Esophagus muscularis mucosa (tissue), 4 donors: ENCODE measurements at places on chromosomes 11 and 22.

DNA sequence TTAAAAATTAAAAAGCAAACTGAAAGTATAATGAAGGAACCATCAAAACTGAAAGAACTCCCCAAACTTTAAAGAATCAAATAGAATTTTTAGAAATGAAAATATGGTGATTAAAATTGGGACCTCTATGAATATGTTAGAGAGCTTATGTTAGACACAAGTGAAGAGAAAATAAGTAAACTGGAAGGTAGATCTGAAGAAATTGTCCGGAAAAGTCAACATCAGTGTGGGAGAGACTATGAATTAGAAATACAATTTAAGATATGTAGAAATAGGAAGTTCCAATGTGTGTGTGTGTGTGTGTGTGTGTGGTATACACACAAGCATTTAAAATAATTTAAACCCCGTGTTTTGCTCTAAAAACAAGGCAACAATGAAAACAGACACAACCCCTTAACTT is 4.9 kb upstream of the OR8B4 start:
- DNase-seq, result no peak

- DNase-seq, result no peak
Observed at GRCh38 chr22:24134090-24134846, 47.0 kb upstream of the SUSD2 start.

DNA sequence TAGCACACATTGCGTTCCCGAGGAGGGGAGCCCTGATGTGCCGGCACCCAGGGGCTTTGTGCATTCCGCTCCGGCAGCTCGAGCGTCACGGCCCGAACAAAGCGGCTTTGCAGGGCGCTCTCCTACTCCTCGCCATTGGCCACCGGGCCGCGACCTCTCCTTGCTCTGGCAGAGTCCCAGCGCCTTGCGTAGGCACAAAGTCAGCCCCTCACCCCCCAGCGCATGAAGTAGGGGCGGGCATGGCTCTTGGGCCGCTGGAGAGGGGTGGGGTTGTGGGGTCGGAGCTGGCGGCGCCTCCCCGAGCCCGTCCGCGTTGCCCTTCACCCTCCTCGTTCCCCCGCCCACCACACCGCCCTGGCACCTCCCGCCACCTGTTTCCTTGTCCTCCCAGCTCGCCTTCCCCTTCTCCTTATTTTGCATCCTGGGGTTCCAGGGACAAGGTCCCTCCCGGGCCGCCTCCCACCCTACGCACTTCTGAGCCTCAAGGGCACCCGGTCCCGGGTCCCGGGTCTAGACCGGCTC is 753 bp upstream of the PPARA start:
- no peak for DNase-seq

DNA sequence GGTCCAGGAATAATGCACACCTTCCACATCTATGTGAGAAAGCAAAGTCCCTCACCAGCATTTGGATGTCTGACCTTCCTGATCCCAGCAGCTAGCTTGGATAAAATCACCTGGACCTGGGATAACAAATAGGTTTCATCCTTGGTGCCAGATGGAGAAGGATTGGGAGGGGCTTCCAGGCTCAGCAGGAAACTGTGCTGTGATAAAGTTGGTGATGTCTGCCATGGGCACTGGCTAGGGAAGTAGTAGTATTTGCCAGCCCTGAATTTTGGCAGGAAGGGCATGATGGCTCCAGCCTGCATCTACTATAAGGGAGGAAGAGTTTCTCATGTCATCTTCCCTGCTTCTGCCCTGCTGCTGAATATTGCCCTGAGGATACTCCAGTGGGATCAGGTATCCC is 37.5 kb downstream of the C11orf91 start:
- DNase-seq, result no peak

DNA sequence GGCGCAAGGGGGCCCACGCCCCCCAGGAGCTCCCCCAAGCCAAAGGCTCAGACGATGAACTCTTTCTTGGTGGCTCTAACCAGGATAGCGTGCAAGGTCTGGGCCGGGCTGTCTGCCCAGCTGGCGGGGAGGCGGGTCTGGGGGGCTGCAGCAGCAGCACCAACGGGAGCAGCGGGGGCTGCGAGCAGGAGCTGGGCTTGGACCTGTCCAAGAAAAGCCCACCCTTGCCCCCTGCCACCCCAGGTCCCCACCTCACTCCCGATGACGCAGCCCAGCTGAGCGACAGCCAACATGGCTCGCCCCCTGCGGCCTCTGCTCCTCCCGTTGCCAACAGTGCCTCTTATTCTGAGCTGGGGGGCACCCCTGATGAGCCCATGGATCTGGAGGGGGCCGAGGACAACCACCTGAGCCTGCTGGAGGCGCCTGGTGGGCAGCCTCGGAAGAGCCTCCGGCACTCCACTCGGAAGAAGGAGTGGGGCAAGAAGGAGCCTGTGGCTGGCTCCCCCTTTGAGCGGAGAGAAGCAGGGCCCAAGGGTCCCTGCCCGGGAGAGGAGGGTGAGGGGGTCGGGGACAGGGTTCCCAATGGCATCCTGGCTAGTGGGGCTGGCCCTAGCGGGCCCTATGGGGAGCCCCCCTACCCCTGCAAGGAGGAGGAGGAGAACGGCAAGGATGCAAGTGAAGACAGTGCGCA is 21.6 kb upstream of the TMEM191C start:
- DNase-seq, result no peak

GRCh38 chr11:33443684-33444083 is 186.5 kb downstream of the HIPK3 start:
- DNase-seq, result no peak

DNA sequence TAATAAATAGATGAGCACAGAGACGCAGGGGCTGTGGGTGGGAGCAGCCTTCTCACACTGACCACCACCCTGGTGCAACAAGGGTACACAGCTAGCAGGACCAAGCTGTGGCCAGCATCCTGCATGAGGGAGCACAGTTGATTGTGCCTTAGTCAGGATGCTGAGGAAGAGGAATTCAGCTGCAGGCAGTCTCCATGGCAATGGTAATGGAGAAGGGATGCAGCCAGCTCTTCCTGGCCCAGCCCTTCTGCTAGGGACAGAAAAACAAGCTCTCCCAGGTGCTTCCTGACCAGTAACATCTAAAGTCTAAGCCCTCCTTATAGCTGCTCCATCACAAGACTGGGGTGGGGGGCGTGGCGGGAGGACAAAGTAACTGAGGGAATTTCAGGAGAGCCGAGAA is 363.5 kb downstream of the BUD13 start:
- DNase-seq, result no peak

- DNase-seq, result no peak
Observed at GRCh38 chr22:49298834-49299750, 528.6 kb downstream of the BRD1 start.

DNA sequence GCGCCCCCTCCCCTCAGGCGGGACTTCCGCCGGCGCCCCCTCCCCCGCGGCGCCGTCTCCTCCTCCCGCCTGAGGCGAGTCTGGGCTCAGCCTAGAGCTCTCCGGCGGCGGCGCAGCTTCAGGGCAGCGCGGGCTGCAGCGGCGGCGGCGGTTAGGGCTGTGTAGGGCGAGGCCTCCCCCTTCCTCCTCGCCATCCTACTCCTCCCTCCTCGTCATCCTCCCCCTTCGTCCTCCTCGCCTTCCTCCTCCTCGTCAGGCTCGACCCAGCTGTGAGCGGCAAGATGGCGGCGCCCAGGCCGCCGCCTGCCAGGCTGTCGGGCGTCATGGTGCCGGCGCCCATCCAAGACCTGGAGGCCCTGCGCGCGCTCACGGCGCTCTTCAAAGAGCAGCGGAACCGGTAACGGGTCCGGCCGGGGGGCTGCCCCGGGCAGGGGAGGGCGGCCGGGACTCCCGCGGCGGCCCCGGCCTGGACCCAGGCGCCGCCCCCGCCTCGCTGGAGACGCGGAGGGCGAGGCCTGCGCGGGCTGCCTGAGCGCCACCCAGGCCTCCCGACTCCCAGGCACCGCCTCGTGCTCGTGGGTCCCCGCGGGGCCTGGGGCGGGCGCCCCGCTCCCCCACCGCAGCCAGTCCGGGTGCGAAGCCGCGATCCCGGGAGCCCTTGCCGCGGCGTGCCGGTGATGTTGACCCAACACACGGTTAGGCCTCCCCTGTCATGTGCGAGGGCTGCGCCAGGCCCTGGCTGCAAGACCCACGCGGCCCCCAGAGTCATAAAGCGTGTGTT is at the start of gene ATXN10:
ATXN10 (plus strand) TSS at position 52 of the 781 bp plus-strand sequence; CDS start at position 282, 230 bp downstream.
- DNase-seq, result no peak

DNA sequence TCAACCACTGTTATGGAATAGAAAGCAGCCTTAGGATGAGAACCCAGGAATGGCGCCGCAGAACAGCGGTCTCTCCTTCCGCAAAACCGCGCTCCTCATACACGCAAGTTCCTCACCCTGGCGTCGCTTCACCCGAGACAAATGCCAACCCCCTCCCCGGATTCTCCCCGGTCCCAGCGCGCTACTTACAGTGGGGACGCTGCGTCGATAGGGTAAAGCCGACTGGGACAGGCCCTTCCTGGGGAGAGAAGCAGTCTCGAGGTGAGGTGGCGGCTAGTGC is 287 bp downstream of the RPS13 start:
- DNase-seq, result peak; percentile 92

DNA sequence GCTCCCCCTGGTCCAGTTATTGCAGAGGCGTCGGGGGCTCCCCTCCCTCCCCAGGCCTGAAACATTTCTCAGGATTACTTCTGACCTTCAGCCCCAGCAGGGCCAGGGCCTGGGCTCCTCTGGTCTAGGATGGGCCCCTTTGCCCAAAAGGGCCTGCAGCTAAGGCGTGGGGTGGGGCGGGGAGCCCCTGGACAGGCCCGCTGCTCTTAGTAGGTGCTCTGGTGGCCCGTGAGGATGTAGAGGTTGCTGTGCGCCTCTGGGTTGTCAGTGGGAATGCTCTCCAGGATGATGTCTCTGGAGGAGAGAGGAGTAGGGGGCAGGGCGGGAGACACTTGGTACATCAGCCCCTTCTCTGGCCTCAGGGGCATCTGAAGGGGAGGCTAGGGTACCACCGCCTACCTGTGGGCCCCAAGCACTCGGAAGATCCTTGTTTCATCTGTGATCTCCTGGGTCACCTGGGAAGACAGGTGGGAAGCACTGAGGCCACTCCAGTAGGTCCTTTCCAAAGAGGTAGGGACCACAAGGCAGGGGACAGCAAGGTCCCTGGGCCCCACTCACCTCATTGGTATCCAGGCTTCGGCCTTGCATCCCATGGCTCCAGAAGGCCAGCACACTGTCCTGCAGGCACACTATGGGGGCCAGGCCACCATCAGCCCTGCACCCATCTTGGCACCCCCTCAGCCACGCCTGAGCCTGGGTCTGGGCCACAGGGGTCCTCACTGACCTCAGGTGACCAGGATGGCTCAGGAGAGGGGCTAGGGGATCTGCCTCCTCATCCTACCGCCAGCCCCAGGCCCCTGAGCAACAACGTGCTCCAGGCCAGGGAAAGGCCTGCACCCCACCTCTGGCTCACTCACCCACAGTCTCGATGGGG is 11.2 kb upstream of the SF1 start:
- no peak for DNase-seq

- DNase-seq, result no peak
Observed at GRCh38 chr22:40345271-40345670, 1.0 kb upstream of the ADSL start.

- DNase-seq, result no peak
Observed at GRCh38 chr22:28736301-28737155, 5.1 kb downstream of the CHEK2 start.

DNA sequence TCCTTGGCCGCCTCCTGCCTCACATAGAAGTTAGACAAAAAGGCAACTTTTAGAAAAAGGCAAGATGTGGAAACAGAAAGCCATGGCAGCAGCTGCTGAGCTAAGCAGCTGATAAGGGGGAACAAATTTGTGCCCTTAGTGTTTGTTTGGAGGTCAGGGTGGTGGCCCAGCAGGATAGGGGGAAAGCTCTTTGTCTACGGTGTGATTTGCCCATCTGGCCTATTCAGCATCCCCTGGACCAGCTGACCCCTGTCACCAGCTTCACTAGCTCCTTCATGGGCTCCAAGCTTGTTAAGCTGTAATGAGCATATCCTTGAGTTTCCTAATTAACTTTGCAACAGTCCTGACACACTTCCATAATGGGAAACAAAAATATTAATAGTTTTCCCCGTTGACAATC is 5.9 kb upstream of the ME3 start:
- no peak for DNase-seq

DNA sequence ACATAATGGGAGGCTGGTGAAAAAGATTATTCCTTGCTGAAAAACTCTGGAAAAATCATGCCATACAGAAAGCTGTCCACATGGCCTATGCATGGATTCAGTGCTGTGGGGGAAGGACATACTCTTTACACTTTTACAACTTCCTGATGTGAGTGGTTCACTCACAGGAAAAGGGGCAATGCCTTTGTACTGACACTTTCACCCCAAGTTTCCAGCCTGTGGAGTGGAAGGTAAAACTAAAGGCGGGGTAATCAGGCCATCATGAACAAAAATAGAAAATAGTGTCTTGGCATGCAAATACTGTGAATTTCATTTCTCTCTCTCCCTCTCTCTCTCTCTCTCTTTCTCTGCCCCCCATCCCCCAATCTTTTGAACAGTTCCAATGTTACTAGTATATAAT is 281.8 kb downstream of the ETS1 start:
- peak; percentile 39 for DNase-seq

GRCh38 chr11:118849825-118850224 is 33.9 kb upstream of the CXCR5 start:
- no peak for DNase-seq

- no peak for DNase-seq
Observed at GRCh38 chr22:26527574-26528465, 15.5 kb upstream of the TFIP11 start.

DNA sequence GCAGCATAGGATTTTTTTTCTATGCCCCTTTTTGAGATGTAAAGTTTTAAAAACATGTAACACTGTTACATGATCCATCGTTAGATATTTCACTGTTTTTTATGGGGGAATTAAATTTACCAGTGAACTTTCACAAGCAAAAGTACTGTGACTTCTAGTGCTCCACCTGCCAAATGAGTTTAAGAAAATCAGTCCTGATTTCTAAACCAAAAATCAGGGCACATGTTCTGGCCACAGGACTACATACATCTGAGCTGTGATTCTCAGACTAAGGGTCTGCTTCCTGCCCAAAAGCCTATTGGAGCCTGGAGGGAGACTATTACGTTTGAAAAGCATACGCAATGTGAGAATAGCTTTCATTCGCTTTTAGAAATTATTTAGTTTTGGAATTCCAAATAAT is 22.5 kb downstream of the TMPRSS13 start:
- DNase-seq, result no peak

GRCh38 chr11:80155412-80156017 is 714.7 kb upstream of the TENM4 start:
- no peak for DNase-seq
